ENCODE measurements at places on chromosomes 7 and 10. TPM values are rescaled to one million over a fixed set of nuclear protein-coding genes. Genes with fewer than 3 reads are reported as not detected.

GRCh38 chr7:87581723-87582122, 19.0 kb downstream of the ABCB1 start:
- no peaks in the 10 kb centered on the region for H3K4me1 ChIP-seq
- no peak for DNase-seq
- no peak overlapping the region for H3K27ac ChIP-seq
- H3K4me3 ChIP-seq, result no peak overlapping the region

GRCh38 chr10:5283305-5284158, 81.2 kb upstream of the UCN3 start:
- peaks cover 10% of the 10 kb centered on the region for H3K27me3 ChIP-seq
- no peak overlapping the region for H3K27ac ChIP-seq
- no peak overlapping the region for H3K4me3 ChIP-seq
- no peak for DNase-seq

DNA sequence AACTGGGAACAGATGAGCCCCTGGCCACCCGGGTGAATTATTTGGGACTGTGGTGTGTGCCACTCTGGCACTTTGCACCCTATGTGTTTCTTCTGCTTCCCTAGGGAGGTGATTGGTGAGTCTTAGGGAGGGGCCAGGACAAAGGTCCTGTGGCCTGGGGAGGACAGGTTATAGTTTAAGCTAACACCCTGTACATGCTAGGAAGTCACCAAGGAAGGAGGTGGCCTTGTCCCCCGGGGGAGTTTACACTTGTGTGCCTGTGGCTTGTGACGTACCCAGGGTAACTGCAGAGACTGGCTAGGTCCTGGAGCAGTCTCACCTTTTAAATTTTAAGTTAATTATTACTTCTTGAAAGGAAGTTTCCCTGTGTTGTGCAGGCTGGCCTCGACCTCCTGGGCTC, 196.2 kb downstream of the BAMBI start:
- DNase-seq, result no peak
- no peaks in the 10 kb centered on the region for H3K36me3 ChIP-seq
- no peak overlapping the region for H3K27ac ChIP-seq

DNA sequence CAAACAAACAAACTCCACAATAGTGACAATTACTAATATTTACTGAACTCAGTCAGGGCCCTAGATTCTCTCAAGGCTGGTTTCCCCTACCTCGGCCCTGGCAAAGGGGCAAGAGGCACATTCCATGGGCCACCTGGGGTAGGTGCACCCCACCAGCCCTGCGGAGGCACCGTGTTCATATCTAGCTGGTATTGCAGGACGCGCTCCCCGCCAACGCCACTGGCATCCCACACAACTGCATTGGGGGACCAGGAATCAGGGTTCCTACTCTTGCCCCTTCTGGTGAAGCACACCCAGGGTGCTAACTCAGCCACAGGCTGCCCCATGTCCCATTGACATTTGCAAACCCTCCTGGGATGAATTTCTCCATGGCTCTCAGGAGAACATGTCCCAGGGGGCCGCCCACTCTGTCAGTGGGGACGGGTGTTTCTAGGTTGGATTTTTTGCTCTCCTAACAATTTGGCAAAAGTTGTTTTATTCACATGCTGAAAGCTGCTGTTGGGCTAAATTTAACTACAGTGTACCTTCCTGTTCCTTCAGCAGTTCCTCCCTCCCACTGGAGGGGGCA, 76.7 kb downstream of the ZRANB1 start:
- no peaks in the 10 kb centered on the region for H3K36me3 ChIP-seq
- peaks cover 18% of the 10 kb centered on the region for H3K27me3 ChIP-seq
- no peak for DNase-seq
- H3K27ac ChIP-seq, result no peak overlapping the region

DNA sequence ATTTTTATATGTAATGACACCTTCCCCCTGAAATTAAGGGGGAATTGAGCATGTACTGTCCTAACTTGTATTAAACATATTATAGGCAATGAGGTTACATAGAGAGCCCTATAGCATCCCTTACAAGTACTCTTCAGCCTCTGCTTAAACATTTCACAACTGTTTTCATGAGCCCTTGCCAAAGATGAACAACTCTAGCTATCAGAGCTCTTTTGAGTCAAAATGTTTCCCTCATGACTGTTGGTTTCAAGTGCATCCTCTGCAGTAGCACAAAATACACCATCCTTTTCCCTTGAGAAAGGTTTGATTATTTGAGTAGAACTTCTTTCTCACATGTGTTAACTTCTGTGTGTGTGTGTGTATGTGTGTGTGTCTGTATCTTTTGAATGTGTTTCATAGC, 1157.6 kb upstream of the CELF2 start:
- H3K4me3 ChIP-seq, result no peak overlapping the region
- DNase-seq, result no peak
- H3K36me3 ChIP-seq, result no peaks in the 10 kb centered on the region
- no peak overlapping the region for H3K27ac ChIP-seq
- no peaks in the 10 kb centered on the region for H3K27me3 ChIP-seq

GRCh38 chr10:7397049-7398035, 13.5 kb downstream of the SFMBT2 start:
- H3K27me3 ChIP-seq, result no peaks in the 10 kb centered on the region
- DNase-seq, result no peak
- H3K4me3 ChIP-seq, result no peak overlapping the region
- no peaks in the 10 kb centered on the region for H3K36me3 ChIP-seq
- peaks cover 8% of the 10 kb centered on the region for H3K4me1 ChIP-seq

- H3K36me3 ChIP-seq, result no peaks in the 10 kb centered on the region
- H3K27ac ChIP-seq, result no peak overlapping the region
- H3K4me3 ChIP-seq, result no peak overlapping the region
- DNase-seq, result no peak
Observed at GRCh38 chr10:125222515-125223308, 62.3 kb upstream of the CTBP2 start.

DNA sequence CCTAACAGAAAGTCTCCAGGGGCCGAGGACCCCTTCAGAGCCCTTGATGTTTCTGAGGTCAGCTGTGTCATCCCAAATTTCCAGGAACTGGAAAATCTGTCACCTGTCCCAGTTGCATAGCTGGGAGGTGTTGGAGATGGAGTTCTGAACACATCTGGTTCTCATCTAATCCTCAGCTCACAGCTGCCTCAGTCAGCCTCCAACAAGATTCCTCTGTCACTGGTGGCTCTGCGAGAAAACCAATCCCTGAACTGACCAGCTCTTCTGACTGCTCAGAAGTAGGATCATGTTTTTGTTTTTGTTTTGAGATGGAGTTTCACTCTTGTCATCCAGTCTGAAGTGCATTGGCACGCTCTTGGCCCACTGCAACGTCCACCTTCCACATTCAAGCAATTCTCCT, 37.6 kb upstream of the MYL10 start:
- H3K36me3 ChIP-seq, result no peaks in the 10 kb centered on the region
- no peak for DNase-seq
- H3K27ac ChIP-seq, result no peak overlapping the region
- H3K4me1 ChIP-seq, result no peaks in the 10 kb centered on the region
- no peak overlapping the region for H3K4me3 ChIP-seq
- no peaks in the 10 kb centered on the region for H3K27me3 ChIP-seq

- no peak overlapping the region for H3K27ac ChIP-seq
- H3K4me3 ChIP-seq, result no peak overlapping the region
- DNase-seq, result no peak
- H3K36me3 ChIP-seq, result no peaks in the 10 kb centered on the region
- no peaks in the 10 kb centered on the region for H3K27me3 ChIP-seq
Observed at GRCh38 chr10:80596391-80597257, 58.9 kb downstream of the SH2D4B start.

- H3K36me3 ChIP-seq, result peaks cover 10% of the 10 kb centered on the region
- H3K4me1 ChIP-seq, result peaks cover 18% of the 10 kb centered on the region
- no peak overlapping the region for H3K4me3 ChIP-seq
- H3K27ac ChIP-seq, result no peak overlapping the region
- peaks cover 4% of the 10 kb centered on the region for H3K27me3 ChIP-seq
Observed at GRCh38 chr7:98213888-98214810, 2.9 kb downstream of the BHLHA15 start.

DNA sequence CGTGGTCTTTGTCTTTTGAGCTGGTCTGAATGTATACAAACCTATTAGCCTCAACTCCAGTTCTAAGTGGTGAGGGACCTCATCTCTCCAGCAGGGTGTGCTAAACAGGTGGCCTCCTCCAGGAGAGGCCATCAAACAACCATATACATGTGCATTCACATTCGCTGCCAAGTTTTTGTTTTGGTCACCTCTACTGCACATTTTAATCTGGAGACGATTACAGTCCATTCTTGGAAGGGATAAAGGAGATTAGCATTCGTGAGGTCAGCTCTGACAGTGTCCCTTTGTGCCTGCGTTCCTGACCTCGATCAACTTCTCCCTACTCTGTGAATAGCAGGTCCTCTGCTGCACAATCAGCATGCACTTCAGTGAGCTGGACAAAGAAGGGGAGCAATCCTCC, 60.8 kb downstream of the RHOBTB1 start:
- no peaks in the 10 kb centered on the region for H3K27me3 ChIP-seq
- no peak overlapping the region for H3K27ac ChIP-seq
- no peaks in the 10 kb centered on the region for H3K36me3 ChIP-seq
- no peak for DNase-seq
- no peaks in the 10 kb centered on the region for H3K4me1 ChIP-seq

DNA sequence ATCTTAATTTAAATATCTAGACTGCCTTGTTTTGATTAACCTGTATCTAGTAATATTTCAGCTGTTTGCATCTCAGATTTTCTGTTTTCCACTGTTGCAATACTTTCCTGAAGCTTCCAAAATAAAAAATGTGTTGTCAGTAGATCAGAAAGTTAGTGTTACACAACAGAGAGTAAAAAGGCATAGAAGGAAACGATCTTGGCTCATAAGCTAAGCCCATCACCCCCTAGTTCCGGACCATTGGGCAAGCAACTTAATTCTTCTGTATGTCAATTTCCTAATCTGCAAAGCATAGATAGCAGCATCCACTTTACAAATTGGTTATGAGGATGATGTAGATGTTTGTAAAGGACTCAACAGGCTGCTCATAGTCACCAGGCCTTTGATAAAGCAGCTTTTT, 4.4 kb downstream of the PON3 start:
- peaks cover 9% of the 10 kb centered on the region for H3K4me1 ChIP-seq
- DNase-seq, result no peak
- H3K27me3 ChIP-seq, result peaks cover 31% of the 10 kb centered on the region
- H3K27ac ChIP-seq, result no peak overlapping the region
- H3K36me3 ChIP-seq, result no peaks in the 10 kb centered on the region
- H3K4me3 ChIP-seq, result no peak overlapping the region

- no peaks in the 10 kb centered on the region for H3K36me3 ChIP-seq
- no peak for DNase-seq
Observed at GRCh38 chr10:88336334-88336733, 246.8 kb downstream of the RNLS start.

- no peaks in the 10 kb centered on the region for H3K4me1 ChIP-seq
- no peak overlapping the region for H3K4me3 ChIP-seq
- H3K27ac ChIP-seq, result no peak overlapping the region
- H3K27me3 ChIP-seq, result peaks cover 11% of the 10 kb centered on the region
Observed at GRCh38 chr10:93313798-93314197, 168.3 kb downstream of the MYOF start.

ZNF248 gene
- 9.2 TPM for total RNA-seq

ABCB1 gene
- 4.7 TPM for total RNA-seq

C1GALT1 gene
- 42.1 TPM for total RNA-seq

SPDYE6 gene
- not detected for total RNA-seq

KIFBP gene
- 7.7 TPM for total RNA-seq

DGKB gene
- total RNA-seq, result not detected

NCF1 gene
- 121 TPM for total RNA-seq

HPSE2 gene
- not detected for total RNA-seq

Data from activated B cell treated with CpG ODN at 0.5 μM for 24 hours (primary cell).